ENCODE measurements at places on chromosomes 12 and 14.

DNA sequence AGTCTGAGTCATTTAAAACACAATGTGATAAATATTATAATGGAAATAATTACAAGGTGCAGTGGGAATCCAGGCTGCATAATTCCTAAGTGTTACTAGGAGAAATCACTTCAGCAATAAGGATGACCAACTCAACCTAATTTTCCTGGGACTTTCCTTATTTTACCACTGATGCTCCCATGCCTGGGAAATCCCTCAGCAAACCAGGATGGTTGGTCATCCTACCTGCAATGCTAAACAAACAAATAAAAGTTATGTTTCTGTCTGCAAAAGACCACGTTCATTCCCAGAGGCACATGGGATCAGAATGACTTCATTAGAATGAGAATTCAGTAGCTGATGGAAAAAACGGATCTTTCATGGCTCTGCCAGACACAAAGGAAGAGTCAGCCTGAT lies 130.8 kb upstream of the RAP1B start:
- no peak for DNase-seq

DNA sequence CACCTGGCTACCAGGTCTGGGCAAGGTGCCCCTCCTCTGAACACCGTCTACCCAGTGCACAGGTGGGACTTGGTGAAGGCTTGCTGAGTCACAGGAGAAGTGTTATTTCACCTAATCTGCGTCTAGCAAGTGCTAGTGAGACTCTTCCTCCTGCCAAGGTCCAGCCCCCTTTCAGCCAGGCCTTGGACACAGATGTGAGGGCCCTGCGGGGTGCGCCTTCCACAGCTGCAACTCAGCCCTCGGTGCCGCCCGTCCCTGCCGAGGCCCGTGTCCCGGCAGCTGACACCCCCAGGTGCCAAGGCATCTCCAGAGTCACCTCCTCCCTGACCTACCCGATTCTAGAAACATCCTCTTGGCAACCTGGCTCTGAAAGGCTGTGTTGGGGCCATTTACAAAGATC lies 55.1 kb downstream of the PRIMA1 start:
- no peak for DNase-seq

DNA sequence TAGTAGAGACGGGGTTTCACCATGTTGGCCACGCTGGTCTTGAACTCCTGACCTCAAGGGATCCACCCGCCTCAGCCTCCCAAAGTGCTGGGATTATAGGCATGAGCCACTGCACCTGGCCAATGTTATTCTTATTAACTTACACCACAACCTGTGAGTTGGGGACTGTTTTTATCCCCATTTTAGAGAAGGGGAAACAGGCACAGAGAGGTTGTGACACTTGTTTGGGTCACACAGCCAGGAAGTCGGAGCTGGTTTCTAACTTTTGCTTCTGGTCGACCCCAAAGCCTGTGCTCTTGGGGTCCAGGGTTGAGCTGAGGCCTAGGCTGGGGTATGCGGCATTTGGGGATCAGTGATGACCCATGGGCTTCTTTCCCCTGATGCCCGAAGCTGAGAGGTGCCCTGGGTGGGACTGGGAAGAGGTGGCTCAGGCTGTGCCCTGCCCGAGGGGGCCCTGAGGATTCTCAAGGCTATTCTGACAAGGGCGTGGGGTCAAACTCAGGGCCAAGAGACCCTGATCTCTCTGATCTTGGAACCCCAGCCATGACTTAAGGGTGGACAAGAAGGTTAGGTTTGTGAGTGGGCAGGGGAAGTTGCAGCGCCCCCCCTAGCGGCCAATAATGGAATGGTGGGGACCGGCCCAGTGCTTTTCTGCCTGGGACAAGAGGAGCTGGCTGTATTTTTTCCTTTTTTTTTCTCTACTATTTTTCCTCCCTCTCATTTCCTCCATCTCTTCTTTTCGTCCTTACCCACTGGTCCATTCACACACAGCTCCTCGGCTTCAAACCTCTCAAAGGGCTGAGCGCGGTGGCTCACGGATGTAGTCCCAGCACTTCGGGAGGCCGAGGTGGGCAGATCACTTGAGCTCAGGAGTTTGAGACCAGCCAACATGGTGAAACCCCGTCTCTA lies 3.0 kb downstream of the SDSL start:
- peak; percentile 51 for DNase-seq

DNA sequence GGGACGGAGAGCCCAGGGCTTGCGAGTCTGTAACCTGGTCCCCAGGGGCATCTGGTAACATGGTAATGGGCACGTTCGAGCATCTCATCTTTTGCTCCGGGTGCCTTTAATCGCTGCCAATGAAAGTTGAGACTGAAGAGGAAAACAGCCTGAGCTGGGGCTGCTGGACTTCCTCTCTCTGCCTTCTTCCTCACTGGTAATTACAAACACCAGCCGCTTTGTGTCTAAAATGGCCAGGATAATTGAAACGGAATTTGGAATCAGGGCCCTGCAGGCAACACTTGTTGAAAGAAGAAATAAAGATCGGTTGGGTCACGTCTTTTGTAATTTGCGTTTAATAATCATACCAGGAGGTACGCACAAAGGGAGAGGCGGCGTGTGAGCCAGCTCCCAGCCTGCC lies 51.5 kb upstream of the GPATCH2L start:
- DNase-seq: no peak

DNA sequence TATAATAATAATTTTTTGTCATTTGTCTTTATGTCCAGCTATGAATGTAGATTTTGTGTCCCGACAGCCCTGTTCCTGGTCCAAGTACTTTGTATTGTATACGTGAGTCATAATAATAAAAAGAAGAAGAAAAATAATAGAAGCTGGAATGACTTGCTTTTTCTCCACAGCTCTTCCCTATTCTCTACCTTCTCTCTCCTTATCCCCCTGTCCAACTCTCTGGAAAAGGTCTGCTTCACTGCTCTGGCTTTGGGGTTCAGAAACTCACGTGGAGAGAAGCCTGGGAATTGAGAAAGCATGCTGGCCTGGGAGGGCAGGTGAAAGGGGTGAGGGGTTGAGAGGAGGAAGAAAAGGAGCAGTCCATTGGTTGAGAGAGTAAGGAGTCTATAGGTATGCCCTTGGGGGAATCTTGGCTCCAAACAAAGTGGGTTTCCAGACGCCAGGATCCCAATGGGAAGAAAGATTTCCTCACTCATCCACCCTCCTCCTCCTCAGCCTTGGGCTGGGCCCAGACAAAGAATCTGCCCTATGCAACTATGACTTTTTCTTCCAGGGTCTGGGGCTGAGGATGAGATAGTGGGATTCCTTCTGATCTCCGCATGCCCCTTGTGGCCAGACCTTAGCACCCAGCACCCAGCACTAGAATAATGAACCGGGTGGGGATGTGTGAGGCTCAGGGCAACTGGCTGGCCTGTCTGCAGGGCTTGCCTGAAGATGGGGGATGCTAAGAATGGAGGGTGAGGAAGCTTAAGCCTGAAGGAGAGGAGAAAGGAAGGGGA lies 4.0 kb downstream of the HOXC8 start:
- no peak for DNase-seq

GRCh38 chr12:58757422-58757821 lies 162.9 kb downstream of the LRIG3 start:
- DNase-seq: no peak

GRCh38 chr14:32472076-32472475 lies 143.0 kb downstream of the AKAP6 start:
- no peak for DNase-seq

DNA sequence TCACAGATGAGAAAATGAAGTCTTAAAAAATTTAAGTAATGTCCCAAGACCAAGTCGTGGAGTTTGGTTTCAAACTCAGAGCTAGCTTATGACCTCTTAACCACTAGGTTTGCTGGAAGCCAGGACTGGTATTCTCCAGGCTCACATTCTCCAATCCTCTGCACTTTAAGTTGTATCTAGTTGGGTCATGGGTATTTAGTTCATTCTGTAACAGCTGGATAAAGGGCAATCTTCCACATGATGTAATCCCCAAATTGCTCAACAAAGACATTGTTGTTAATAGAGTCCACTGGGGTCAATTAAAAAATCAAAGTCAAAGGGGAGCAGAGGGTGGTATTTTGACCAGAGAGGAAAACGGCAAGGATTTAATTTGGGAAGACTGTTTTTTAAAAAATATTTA lies 17.8 kb upstream of the GAS2L3 start:
- no peak for DNase-seq

GRCh38 chr14:71262441-71262840 lies 355.2 kb downstream of the PCNX1 start:
- no peak for DNase-seq

DNA sequence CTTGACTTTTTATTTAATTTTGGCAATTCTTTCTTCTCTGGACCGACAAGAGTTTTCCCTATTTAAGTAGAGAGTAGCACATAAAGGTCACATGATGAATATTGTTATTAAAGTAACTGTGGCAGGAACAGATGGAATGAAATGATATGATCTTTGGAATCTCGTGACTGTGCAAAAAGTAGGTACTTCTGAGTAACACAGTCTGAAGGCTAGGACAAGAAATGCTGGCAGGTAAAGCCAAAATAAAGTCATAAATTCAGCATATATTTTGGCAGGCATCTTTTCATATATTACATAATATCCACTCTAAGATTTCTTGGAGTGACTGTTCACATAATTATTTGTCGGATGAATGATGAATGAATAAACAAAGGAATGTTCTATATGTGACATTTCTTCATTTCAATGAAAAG lies 121.4 kb downstream of the EFCAB11 start:
- DNase-seq: no peak
